CD4-positive, CD25-positive, alpha-beta regulatory T cell (primary cell): ENCODE measurements at places on chromosomes 13 and 19.
A peak's percentile ranks its signal among the peaks of the same experiment; 100 is the strongest.

- DNase-seq, result no peak
Observed at GRCh38 chr13:72694314-72694713, 33.1 kb downstream of the MZT1 start.

DNA sequence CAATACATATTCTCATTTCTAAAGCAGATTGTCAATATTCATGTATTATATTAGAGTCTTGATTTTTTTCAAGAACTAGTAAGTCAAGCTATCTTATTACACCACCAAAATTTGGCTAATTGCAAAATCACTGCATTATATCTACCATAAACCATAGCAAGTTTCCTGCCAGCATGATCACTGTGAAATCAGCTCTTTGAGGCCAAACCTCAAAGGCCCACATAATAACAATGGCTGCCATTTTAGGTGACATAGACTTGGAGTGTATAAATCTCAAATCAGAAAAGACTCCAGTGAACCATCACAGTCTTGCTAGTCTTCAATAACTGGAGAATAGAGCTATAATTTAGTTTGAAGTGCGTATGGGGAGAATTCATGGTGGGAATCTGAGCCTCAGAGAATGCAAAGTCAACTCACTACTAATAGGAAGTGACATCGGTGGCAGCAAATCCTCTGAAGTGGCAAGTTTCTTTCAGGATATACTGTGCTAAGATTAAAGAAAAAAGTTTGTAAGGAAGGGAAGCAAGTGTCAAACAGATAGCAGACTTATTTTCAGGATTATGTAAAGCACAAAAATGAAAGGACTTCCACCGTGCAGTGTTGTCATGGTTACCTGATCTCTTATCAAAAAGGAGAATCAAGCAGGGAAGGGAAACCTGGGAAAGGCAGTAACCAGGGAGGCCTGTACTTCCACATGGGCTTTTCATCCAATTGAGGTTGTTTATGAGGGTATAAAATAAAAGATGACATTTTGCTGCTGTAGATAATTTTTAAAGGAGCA is 117.4 kb upstream of the FNDC3A start:
- no peak for DNase-seq

DNA sequence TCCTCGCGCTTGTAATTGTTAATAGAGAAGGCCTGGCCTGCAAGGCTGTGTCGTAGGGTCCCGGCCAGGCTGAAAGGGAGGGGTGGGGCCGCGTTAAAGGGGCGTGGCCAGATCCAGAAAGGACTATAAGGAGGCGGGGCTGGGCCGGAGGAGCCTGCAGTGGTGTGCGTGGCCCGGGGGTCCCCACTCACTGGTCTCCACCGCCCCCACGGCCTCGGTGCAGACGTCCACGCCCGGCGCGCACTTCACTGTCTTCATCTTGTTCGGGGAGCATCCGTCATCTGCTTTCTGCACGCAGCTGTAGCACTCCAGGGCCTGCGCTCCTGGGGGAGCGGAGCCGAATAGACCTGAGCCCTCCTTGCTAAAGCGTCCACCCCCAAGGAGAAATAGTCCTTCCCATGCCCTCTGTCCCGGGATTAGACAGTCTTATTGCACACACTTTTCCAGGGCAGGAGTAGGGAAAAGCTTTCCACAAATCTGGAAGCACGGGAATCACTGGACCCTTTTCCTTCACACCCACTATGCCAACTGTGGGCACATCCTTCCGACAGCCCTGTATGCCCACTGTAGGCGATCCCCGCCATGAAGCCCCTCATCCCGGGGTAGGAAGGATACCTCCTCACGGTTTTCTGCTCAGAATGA is 1.2 kb downstream of the LYPD3 start:
- no peak for DNase-seq

DNA sequence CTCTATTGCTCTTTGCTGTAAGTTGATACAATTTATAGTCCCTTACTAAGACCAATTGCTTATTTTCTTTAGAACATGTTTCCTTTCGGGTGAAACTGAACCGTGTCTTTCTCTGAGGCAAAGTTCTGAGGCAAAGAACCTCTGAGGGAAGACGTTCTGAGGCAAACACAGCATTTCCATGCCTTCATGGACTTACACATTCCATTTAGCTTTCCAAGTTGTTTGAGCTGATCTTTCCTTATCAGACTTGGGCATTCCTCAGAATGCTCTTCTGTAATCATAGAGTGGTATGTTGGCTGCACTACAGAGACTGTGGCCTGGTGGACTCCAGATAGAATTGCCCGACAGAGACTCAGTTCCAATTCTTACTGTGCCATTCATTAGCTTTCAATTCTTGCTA is 579.1 kb downstream of the KCTD12 start:
- DNase-seq, result no peak

- no peak for DNase-seq
Observed at GRCh38 chr19:13819238-13819637, 24.0 kb downstream of the ZSWIM4 start.

GRCh38 chr19:56835401-56835800 is 5.1 kb downstream of the PEG3 start:
- no peak for DNase-seq

DNA sequence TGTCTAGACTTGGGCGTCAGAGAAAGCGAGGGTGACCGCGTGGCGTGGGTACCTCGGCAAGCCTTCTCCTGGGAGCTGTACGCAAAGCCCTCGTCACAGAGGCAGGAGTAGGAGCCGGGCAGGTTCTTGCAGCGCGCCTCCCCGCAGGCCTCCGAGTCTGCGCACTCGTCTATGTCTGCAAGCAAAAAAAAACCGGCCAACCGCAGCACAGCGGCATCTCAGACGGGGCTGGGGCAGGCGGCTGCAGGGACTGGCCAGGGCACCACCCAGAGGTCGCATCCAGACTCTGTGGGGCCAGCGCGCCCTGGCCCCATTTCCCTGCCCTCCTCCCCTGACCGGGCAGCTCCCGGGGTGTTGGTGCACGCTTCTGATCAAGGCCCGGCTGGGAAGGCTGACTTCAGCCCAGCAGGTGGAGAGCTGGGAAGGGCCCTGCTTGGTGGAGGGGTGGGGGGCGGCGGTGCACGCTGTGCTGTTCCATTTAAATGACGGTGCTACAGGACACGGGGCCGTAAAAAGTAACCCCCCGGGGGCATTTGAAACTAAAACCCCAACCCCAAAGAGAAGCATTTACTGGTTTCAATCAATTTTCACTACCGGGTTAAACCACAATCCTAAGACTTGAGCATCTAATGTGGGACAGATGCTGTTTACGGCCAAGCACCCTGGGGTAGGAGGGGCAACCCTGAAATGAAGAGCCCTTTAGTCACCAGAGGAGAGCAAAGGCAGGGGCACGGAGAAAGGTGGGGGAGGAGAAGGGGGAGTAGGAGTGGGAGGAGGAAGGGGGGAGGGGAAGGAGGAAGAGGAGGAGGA is 28.2 kb downstream of the GAS6 start:
- DNase-seq, result no peak

- DNase-seq, result no peak
Observed at GRCh38 chr13:40549500-40550094, 116.8 kb downstream of the FOXO1 start.

- no peak for DNase-seq
Observed at GRCh38 chr13:99843872-99844271, 127.7 kb downstream of the ZIC5 start.

GRCh38 chr19:40974633-40975037 is 16.4 kb upstream of the CYP2B6 start:
- peak; percentile 59 for DNase-seq

DNA sequence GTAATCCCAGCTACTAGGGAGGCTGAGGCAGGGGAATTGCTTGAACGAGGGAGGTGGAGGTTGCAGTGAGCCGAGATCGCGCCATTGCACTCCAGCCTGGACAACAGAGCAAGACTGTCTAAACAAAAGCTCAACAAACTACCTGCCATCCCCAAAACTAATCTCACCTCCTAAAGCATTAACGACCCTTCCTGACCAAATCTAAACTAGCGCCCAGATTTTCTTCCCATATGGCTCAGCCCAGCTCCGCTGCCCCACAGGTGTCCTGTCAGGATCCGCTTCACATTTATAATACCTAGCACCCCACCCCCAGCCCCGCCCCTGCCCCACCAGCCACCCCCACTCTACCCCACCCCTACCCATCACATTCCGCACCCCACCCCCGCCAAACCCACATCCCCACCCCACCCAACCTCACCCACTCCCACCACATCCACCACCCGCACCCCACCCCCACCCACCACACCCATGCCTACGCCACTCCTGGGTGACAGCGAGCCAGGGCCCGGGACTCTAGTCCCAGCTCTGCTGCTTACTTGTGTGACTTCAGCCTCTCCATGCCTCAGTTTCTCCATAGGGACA is 599 bp downstream of the C19orf12 start:
- peak; percentile 91 for DNase-seq

GRCh38 chr13:92436924-92437323 is 789.7 kb upstream of the GPC6 start:
- no peak for DNase-seq

DNA sequence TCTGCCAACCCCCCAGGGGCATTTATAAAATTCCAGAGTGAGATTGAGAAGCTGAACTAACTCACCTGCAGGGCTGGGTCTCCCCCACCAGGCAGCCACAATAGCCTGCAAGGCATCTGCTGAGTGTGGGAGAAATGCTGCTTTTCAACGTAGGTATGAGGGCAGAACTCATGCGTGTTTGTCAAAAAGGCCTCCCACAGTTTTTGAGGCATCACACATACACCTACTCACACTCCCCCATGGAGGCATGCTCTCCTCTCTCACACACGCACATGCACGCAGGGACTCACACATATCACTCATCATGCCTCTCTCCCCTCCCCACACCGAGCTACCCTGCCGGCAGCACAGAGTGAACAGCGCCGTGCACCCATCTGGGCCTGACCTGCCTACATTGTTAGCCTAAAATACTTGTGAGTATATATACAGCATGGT is 390.5 kb downstream of the FGF9 start:
- no peak for DNase-seq
